SK-N-SH treated with all-trans-retinoic acid at 6 μM for 48 hours (cell line): ENCODE measurements at places on chromosomes 5 and 9.

DNA sequence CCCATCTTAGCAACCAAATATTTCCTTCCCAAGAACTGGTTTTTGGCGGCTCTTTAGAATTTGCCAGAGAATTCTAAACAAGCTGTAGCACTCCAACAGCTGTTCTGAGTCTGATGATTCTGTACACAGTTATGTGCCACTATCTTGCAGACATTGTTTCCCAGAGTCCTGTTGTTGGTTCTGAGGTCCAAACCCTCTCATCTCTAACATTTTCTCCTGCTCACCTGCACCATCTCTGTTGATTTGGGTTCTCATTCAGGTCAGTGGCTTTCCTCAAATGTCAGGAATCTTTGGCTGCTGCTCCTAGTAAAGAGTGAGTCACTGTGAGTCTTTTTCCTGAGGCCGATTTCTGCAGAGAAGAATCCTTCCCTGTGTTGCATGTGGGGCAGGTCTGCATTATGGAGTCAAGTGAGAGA is 50.0 kb downstream of the CAMSAP1 start:
- ATAC-seq = peak; percentile 73

DNA sequence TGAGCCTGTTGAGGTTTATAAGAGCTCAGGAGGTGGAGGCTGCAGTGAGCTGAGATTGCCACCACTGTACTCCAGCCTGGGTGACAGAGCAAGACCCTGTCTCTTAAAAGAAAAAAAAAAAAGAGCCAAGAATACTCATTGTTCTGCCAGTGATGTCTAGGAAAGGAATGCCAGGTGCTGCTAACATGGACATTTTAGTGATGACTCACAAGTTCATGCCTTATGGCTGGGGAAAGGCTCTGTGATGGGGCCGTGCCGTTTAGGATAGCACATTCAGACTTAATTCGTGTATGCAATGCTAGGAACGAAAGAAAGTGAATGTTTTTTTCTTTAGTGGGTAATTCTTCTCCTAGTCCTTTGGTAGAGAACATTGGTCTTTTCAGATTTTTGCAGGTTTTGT is 134.2 kb downstream of the ARHGAP26 start:
- no peak for ATAC-seq

DNA sequence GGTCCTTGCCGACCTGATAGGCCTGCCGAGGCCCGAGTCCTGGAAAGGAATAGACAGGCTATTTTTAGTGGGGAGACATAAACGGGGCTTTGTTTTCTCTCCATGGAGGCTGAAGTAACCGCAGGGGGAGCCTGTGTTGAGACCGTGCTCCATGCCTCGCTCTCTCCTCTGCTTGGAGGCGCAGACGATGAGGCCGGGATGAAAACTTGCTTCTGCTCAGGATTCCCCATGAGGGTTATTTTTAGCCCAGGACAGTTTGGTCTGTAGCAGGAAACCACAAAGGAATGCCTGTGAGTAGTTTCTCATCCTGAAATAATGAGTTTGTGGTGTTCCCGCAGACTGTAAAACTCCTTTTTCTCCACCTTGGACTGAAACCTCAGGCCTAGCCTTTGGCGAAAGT is 81.9 kb upstream of the RARS1 start:
- ATAC-seq = peak; percentile 58

DNA sequence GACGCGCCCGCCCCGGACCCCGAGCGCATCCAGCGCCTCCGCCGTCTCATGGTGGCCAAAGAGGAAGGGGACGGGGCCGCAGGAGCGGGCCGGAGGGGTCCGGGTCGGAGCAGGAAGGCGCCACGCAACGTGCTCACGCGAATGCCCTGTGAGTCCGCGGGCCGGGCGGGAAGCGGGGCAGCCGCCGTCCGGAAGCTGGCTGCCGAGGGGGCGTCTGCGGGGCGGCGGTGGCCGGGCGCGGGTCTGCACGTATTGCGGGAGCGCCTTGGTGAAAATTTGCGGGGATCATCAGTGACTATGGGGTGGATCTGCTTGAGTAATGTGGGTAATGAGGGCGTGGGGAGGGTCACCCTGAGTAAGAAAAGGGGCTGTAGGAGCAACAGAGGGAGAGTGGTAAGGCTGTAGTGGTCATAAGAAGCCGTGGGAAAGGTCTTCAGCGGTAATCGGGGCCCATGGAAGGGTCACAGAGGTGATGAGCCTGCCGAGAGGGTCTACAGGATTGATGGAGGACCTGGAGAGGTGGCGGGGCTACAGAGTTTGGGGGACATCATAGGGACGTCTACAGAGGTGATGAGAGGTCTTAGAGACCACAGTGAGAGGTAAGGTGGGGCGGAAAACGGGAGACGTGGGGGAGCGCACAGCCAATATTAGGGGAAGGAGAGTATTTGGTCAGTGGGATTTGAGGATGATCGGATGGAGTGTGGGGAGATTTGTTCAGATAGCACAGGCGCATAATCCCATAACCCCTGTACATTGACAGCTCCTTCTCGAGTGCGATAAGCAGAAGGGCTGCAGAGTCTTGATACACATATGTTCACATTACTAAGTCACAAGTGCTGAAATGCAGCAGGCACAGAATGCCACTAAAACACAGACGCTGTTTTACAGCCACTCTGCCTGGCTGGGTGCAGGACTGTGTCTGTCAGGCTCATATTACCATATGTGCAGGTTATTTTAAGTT is 819 bp downstream of the LSM11 start:
- ATAC-seq = peak; percentile 25

- no peak for ATAC-seq
Observed at GRCh38 chr5:61234019-61234418, 71.8 kb upstream of the SMIM15 start.

GRCh38 chr5:1186351-1187233 is 14.8 kb upstream of the SLC6A19 start:
- ATAC-seq = no peak

- no peak for ATAC-seq
Observed at GRCh38 chr9:74293479-74293878, 203.7 kb upstream of the RORB start.

DNA sequence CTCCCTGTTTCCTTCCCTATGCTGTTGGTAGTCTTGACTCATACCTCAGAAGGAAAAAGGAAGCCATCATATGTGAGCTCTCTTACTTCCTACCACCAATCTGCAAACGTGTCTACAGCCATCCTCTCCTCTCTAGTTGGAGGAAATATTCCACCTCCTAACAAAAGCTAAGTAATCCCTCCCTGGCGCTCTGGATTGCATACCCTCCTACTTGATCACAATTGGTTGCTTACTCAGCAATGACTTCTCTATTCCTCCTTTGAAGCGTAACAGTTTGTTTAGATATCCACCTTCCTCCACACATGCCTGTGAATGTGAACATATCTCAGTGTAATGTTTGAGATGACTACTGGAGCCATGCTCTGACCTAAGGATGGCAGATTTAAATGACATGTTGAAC is 18.2 kb downstream of the RUSC2 start:
- ATAC-seq = no peak

DNA sequence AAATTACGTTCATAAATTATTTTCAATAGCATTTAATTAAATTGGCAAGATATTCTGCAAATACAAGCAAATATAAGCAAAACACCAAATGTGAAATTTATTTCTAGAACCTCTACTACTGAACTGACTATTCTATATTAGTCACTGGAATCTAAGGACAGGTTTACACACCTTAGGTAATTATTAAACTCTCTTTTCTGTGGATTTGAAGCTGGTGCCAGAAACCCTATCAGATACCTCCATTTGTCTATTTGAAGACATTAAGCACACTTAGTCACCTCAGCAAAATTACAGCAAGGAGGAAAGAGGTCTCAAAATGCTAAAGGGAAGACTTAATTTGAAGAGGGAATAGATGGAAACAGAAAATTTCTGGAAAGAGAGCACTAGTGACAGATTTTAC is 83.4 kb downstream of the CPLANE1 start:
- no peak for ATAC-seq

DNA sequence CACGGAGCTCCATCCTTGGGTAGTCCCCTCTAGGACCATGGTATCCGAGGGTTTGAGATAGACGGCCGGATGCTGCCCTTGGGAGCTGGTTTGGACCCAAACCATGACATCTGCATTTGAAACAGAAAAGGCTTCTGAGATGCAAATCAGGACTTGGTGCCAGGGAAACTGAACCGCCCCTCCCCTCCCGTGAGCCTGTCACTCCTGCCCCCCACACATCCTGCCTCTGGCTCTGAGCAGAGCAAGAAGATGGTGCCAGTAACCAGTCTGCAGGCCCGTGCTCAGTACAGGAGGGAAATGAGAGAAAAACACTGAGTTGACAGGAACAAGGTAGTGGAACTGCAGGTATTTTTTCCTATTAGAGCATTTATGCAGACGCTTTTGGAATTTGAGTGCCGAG is 18.6 kb downstream of the ARPC5L start:
- no peak for ATAC-seq

DNA sequence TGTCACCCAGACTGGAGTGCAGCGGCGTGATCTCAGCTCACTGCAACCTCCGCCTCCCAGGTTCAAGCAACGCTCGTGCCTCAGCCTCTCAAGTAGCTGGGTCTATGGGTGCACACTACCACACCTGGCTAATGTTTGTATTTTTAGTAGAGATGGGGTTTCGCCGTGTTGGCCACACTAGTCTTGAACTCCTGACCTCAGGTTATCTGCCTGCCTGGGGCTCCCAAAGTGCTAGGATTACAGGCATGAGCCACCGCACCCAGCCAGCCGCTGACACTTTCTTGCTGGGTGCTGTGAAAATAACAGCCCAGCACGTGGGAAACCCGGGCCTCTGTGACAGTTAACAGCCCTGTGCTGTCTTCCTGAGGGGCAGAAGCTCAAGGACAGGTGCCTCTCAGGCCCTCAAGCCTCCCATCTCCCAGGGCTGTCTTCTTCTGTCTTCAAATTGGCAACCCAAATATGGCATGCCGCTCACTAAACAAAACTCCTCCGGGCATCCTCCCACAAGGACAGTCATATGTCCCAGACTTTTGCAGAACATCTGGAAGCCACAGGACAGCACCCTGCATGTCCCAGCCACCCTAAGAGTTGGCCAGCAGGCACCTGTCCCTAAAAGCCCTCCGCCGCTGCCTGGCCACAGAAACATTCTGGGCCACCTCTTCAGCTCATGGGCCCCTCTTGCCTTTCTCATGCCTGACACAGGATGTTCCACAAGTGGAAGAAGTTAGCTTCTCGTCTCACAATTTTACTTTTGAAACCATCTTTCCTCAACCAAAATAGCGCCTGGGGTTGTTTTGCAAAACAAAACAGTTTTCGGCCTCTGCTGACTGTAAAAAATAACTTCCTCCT is 233.6 kb downstream of the SYK start:
- ATAC-seq = no peak

DNA sequence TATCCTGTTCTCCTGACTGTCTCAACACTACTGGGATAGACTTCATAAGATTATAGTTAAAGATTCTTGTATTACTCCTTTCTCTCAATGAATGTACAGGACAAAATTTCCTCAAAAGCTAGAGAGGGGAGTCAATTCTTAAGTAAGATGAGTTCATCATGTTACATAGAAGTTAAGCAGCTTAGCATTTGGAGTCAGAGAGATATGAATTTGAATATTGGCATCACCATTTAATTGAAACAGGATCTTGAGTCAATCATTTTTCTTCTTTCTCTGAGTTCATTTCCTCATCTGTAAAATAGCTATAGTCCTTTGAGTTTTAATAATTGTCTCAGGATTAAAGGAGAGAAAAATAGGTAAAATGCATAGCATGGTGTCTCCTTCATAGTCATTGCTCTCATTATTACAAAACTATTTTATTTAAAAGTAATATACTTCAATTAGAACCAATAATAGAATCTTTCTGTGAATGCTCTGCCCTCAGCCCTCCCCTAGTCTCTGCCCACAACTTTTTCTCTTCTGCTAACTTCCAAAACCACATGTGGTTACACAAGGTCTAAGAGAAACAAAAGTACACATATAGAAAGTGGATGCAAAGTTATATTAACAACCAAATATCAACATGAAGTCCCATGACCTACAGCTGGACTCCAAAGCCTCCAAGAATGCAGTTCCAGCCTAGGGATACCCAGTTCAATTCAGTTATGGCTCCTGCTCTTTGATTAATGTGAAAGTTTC is 265.6 kb downstream of the TLE1 start:
- ATAC-seq = no peak

- peak; percentile 13 for ATAC-seq
Observed at GRCh38 chr9:137188086-137188489, 272 bp downstream of the ANAPC2 start.

DNA sequence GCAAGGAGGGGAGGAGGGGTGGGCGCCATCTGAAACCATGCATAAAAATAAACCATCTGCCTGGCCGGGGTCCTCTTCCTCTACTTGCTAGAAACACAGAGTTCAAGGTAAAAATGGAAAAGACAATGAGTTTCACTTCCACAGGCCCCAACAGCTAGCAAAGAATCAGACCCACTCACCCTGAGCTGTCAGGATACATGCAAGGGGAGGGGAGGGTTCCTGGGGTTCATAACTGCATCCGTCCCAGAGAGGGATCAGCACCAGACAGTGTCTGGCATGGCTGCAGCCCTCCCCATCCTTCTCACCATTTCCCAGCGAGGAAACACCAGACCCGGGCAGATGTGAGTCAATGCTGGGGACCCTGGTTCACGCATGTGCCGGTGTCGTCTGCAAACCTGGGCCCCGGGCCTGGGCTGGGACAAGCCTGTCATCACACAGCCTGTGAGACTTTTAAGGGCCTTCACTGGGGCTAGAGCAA is 55.4 kb downstream of the SEMA4D start:
- peak; percentile 38 for ATAC-seq

GRCh38 chr9:84875193-84875592 is 205.7 kb downstream of the NTRK2 start:
- no peak for ATAC-seq

- ATAC-seq = no peak
Observed at GRCh38 chr9:23812673-23813072, 13.4 kb downstream of the ELAVL2 start.
